CD4-positive, alpha-beta T cell treated with Interleukin-6 at 100 ng/mL for 8 hours (primary cell): ENCODE measurements at places on chromosomes 3 and 15.

- DNase-seq, result no peak
These were observed 35.1 kb upstream of the SPTBN5 start for GRCh38 chr15:41928637-41929620.

DNA sequence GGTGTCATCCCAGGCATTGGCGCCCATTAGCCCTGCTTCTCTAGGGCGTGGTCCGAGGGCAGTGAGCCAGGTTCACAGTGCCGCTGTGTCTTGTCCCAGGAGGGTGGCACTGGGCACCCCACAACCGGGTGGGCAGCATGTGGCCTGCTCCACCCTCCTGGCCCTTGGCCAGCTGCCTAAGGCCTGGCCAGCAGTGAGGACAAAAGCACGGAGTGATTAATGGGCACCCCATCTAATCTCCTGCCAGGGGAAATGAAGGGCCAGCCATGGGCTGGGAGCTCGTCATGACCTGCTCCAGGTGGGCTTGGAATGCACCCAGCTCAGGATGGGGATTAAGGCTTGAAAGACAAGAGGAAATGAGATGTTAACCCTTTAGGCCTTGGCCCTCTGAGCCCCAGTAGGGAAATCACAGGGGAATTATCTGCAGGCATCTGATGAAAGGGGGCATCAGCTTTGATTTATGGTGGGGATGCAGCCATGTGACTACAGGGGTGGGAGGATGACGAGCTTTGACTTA, 5.2 kb downstream of the THSD4 start:
- no peak for DNase-seq

DNA sequence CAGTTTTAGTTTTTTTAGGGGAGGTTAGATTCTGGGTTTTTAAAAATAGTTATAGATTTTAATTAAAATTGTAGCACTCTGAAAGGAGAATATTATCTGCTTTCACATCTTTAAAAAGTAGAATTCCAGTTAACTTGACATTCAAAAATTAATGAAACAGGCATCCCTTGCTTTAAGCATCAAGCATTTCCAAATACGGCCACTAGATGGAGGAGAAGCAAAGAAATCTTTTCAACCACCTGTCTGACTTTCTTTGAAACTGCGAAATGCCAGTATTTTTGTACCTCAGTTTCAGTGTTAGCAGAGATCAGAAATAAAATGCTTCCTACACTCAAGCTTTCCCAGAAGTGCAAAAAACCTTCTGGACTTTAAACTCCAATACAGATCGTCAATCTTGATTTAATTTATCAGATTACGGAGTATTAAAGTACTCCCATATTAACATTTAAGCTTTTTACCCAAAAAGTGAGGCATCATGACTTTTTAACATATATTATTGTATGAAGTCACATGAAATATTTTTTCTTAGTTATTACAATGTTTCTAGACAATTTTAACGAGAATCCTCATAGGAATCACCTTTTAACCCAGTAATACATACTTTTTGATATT, 153.3 kb downstream of the P3H2 start:
- peak; percentile 10 for DNase-seq

- DNase-seq, result no peak
These were observed 202.7 kb downstream of the ITPR1 start for GRCh38 chr3:4695846-4696245.

- DNase-seq, result no peak
These were observed 33.7 kb upstream of the MAGEF1 start for GRCh38 chr3:184745526-184745925.

GRCh38 chr15:64921711-64922110, 10.0 kb downstream of the ANKDD1A start:
- DNase-seq, result no peak

DNA sequence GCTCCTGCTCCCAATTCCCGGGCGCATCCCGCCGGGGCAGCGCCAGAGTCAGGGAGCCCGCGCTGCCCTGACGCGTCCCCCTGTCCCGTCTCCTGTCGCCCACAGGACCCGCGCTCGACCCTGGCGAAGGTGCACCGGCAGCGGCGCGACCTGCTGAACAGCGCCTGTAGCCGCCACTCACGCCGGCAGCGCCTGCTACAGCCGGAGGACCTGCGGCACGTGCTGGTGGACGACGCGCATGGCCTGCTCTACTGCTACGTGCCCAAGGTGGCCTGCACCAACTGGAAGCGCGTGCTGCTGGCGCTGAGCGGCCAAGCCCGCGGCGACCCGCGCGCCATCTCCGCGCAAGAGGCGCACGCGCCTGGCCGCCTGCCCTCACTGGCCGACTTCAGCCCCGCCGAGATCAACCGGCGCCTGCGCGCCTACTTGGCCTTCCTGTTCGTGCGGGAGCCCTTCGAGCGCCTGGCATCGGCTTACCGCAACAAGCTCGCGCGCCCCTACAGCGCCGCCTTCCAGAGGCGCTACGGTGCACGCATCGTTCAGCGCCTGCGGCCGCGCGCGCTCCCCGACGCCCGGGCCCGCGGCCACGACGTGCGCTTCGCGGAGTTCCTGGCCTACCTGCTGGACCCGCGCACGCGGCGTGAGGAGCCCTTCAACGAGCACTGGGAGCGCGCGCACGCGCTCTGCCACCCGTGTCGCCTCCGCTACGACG, 16.9 kb downstream of the C3orf22 start:
- no peak for DNase-seq

DNA sequence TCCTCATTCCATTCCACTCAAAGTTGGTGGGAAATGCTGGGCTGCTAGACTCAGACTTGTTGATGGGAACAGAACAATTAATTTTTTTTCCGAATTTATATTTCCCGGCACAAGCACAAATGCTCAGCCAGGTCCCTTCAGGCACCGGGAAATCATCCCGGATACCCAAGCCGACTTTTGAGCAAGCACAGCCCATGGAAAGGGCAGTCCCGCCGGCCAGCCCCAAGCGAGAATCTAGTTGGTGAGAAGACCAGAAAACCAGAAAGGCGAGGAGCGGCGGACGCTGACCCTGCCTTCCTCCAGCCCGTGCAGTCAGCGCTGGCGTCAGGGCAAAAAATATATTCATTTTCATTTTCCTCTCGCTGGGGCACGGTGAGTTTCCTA, 763 bp upstream of the ZIC4 start:
- no peak for DNase-seq

- DNase-seq, result peak; percentile 45
These were observed 9.6 kb upstream of the SST start for GRCh38 chr3:187679638-187680396.

- DNase-seq, result no peak
These were observed 70.1 kb downstream of the CSNK1G1 start for GRCh38 chr15:64285871-64286270.

GRCh38 chr3:101166150-101166549, 154.2 kb downstream of the IMPG2 start:
- DNase-seq, result no peak

GRCh38 chr3:14224895-14225294, 46.3 kb downstream of the LSM3 start:
- no peak for DNase-seq

DNA sequence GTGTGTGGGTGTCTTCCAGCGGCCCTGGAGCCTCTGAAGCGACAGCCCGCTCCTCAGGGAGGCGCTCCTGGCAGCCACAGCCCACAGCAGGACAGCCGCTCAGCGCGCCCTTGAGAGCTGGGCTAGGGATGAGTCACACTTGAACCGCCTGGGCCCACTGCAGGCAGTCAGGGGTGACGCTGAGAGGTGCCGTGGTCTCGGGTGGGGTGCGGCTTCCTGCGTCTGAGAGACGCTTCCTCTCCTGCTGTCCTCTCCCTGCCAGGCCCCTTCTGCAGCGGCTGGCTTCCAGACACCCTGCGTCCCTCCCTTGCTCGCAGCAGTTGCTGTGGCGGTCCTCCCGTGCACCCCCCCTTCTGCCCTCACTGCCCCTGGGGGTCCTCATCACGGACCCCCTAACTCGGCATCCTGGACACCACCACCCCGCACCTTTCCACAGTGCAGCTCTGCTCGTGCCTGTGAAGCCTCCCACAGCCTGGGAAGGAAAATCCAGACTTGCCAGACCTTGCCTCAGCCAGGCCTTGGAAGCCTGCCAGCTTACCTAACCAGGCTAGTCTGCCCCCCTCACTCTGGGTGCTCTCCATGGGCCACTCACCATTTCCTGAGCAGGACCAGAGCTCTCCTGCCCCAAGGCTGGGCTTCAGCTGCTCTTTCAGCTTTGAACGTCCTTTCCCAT, 1.1 kb upstream of the SPTBN5 start:
- DNase-seq, result peak; percentile 91
